ENCODE measurements at places on chromosomes 7 and 10.

- DNase-seq: no peak
These were observed 73.6 kb downstream of the ABCA13 start for GRCh38 chr7:48244864-48245271.

GRCh38 chr10:109071539-109071938 lies 851.8 kb downstream of the XPNPEP1 start:
- DNase-seq: no peak

DNA sequence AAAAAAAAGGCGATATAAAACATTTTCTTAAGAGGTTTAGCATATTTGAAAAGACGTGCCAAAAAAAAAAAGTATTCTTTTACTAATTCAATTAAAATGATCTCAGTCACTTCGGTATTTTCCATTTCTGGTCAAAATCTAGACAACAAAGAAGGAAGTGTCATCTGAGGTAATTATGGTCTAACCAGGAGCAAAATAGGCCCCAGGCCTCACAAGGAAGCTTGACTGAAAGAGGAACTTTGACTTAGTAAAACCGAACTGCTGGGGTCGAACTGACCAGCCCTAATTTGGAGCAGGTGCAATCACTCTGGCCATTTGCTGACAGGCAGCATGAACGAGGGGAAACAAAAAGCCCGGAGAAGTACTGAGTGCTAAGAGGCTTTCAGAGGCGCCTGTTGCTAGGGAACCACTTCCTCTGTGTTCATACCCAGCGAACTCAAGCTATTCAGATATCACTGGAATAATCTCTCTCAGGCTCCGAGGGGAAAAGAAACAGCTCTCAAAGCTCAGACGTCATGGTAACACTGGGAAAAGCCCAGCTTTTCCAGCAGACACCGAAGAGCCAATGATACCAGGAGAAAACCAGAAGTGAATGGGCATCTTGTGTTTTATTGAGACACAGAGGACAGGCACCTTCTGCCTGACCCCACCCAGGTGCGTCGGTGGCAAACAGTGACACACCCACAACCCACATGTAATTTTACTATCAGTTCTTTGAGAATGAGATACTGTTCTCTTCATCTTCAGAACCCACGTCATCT lies 126.5 kb downstream of the FAM107B start:
- peak; percentile 92 for DNase-seq

- no peak for DNase-seq
These were observed 77.1 kb downstream of the GSAP start for GRCh38 chr7:77338883-77339629.

DNA sequence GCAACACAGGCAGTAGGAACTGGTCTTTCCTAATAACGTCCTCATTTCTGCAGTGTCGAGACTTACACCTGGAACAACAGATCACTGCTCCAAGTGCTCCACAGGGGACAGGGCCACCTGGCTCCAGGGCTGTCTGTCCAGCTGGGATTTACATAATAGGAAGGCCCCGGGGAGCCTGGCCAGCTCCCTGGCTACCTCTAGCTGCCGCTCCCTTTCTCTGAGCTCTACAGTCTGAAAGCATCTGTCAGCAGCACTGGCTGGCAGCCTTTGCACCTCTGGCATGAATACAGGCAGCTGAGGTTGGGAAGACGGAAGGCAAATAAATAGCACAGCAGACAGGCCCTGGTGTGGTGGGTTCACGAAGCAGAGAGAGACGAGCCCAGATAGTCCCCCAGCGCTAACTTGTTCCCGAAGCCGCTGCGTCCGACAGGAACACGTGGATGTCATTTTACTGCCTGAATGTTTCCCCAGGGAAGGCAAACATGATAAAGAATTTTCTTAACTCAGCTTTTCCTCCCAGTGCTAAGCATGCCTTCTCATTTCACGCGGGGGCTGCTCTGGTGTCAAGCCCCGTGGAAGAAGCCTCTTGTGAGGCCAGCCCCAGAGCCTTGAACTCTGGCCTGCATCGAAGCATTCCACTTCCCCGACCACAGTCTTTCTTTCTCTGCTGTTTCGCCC lies 105.4 kb downstream of the ITIH5 start:
- DNase-seq: no peak

DNA sequence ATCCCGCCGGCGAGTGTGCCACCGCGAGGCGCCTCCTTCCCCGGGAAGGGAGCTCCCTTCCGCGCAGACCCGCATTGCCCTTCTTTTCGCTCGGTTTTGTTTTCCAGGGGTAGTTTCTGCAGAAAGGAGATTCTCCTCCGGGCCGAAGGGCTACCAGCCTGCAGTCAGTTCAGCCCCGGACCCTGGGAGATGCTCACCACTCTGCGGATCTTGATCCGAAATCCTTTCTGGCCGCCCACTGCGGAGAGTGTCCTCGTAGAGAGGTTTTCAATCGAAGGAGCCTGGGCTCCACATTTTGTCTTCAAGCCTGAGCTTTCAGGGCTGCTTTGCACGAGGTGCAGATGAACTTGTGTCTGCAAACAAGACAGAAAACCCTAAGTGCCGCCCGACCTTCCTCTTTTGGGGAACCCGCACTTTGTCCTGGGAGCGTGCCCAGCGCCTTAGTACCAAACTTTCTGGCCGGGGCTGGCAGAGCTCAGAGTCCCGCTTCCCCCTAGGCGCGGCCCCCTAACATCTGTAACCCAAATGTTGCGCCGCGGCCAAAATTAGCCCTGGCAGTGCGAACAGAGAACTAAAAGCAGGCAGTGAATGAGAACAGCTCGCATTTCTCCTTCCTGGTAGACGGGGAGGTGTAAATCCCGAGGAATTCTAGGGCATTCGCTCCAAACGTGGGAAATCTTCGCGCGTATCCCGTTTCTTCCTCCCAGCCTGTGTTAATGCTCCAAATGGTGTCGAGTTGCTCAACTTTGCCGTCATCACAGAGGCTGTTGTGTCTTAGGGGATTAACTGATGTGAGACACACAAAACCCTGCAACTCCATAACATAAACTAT lies 6.7 kb upstream of the EN2 start:
- no peak for DNase-seq

GRCh38 chr7:84219310-84219709 lies 24.7 kb upstream of the SEMA3A start:
- DNase-seq: no peak

GRCh38 chr10:79188154-79188965 lies 119.6 kb downstream of the ZMIZ1 start:
- no peak for DNase-seq

GRCh38 chr10:100413173-100413572 lies 49.6 kb upstream of the WNT8B start:
- DNase-seq: no peak

- no peak for DNase-seq
These were observed 2.9 kb downstream of the FZD8 start for GRCh38 chr10:35639021-35639727.

GRCh38 chr10:122464586-122464985 lies 3.2 kb downstream of the HTRA1 start:
- no peak for DNase-seq

DNA sequence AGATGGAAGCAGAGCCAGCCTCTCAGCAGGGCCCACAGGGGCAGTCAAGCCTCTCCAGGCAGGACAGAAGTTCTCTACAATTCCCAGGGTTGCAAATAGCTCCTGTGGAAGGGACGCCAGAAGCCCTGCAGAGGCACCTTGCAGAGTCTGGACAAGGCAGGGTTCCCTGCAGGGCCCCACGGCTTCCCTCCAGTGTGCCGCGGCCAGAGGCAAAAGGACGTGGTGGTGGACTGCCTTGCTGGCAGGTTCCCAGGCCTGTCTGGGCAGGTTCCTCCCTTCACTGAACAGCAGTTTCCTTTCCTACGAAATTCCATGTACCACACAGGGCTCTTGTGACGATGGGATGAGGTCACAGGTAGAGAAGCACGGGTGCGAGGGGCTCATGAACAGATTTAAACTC lies 25.1 kb downstream of the UPP1 start:
- DNase-seq: no peak

- no peak for DNase-seq
These were observed 127.8 kb downstream of the CACNB2 start for GRCh38 chr10:18268005-18268404.

DNA sequence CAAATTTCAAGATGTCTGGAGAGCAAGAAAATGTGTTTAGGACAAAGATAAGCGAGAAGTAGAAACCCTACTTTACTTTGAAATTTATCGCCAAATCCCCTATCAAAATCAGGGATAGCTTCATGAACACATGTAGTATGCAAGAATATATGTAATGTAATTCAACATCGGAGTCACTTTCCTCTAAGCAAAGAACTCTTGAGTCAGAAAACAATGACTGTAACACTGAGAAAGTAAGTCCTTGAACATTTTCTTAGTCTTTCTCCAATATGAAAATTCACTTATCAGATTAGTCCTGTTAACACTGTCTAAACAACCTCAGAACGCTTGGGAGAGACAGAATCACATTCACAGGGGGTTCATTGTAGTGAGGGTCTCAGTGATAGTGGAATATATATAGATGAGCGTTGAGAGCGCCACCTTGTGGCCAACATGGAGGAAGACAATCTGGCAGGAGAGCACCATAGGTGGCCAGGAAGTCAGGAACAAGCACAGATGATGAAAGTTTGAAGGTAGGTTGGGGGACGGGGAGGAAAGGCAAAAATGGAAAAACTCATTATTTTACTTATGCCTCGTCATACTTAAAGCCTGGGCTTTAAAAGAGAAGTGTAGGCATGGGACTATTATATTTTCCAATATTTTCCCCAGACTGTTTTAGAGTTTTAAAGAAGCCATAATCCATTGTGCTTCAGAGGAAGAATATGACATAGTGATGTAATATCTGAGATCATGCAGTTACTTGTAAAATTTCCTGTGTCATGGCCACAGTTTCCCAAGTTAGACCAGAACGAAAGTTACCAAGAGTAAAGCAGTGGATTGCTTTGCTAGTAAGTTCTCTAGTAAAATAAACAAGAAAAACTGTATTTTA lies 115.5 kb upstream of the GNAI1 start:
- peak; percentile 53 for DNase-seq

DNA sequence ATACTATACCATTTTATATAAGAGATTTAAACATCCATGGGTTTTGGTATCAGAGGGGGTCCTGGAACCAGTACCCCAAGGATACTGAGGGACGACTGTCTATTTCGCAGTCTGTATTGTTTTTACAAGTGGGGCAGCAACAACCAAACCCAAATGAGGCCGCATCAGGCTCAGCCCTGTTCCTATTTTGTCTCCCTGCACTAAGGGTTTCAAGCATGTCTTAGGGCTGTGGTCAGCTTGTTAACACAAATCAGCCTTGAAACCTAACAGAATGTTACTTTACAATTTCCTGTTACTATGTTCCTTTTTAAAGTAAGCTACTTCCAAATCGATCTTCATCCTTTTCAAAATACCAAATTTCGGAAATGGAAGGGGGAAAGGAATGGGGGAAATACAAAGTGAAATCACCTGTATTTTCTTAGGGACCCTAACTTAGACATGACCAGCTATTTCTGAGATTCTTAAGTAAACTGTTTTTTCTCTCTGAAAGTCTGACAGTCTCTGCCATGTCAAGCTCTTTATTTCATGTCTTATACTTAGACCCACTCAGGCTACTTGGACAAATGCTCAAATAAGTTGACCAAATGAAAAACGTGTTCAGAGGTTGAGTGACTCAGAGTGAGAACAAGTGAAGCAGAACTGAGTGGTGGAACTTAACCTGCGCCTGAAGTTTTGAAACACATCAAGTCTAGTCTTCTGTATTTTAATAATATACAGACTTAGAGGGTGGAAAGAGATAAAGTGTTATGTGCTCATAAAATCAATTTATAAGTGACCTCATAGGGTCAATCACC lies 75.8 kb downstream of the C1GALT1 start:
- DNase-seq: peak; percentile 57

DNA sequence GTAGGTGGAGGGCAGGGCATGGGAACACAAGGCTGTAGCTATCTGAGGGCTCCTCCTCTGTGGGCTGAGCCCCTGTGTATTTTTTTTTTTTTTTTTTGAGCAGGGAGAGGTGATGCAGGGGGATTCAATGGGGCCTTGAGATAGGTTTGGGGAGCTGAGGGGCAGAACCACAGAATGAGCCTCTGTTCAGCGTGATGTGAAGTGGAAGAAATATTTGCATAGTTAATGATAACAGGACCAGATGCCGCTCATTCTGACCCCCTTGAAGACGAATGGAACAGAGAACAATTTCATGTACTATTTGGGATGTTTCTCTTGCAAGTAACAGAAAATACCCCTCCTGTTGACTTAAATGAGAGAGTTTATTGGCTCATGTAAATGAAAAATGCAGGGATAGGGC lies 69.7 kb upstream of the EMX2 start:
- DNase-seq: no peak

GRCh38 chr7:7417851-7418250 lies 117.8 kb downstream of the COL28A1 start:
- DNase-seq: no peak

GRCh38 chr10:119207713-119208552 lies 562 bp downstream of the GRK5 start:
- DNase-seq: peak; percentile 39

DNA sequence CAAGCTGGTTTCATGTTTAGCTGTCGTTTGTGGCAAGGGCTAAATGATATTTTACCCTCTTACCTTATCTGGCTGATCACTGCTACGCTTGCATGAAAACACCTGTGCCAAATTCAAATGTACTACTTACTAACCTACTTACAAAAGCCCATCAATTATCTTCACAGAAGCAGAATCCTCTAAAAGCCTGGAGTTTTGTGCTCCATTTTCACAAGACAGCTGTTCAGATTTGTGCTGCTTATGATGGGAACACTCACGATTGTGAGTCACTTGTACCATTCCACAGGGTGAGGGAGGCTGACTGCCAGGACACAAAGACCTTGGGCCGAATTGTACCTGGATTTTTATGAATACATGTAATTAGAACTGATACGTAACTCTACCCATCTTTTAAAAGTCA lies 245.0 kb upstream of the NPY start:
- no peak for DNase-seq

DNA sequence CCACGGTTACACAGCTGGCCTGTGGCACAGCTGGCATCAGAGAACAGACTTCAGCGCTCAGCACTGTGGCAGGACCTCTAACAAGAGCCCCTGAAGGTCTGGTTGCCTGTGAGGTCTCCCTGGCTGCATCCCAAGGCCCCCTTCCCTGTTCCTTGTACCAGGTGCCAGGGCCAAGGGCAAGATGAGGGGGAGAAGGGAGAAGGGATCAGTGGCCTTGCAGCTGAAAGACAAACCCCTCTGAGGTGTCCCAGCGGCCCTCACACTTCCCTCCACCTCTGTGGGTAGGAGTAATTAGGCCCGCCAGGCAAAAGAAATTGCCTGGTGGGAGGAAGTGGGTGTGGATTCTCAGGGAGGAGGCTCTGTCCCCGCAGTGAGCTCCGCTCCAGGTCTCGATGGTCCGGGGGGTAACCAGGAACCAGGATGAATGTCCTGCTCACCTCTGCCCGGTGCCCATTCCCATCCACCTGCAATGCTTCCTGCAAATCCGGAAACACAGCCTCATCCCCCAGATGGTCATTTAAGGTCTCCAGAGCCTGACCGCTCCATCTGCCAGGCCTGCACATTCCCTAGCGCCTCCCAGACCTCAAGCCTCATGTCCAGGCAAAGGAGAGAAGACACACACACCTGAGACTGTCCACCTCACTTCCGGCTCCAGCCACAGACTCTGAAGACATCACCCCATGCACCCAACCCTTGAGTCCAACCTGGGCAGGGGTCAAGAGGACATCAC lies 22.7 kb downstream of the GRID2IP start:
- no peak for DNase-seq

- no peak for DNase-seq
These were observed 179.1 kb upstream of the FZD1 start for GRCh38 chr7:91085175-91085574.
